ENCODE measurements at places on chromosomes 6 and 20. TPM values are rescaled to one million over a fixed set of nuclear protein-coding genes. Genes with fewer than 3 reads are reported as not detected.

Gene SCP2D1
- total RNA-seq, result not detected

Gene LPIN3
- total RNA-seq, result 0.37 TPM

Gene KIAA1755
- total RNA-seq, result not detected

Gene FAXC
- not detected for total RNA-seq

Data from naive thymus-derived CD4-positive, alpha-beta T cell (primary cell).